ENCODE measurements at places on chromosomes 16 and 17.

DNA sequence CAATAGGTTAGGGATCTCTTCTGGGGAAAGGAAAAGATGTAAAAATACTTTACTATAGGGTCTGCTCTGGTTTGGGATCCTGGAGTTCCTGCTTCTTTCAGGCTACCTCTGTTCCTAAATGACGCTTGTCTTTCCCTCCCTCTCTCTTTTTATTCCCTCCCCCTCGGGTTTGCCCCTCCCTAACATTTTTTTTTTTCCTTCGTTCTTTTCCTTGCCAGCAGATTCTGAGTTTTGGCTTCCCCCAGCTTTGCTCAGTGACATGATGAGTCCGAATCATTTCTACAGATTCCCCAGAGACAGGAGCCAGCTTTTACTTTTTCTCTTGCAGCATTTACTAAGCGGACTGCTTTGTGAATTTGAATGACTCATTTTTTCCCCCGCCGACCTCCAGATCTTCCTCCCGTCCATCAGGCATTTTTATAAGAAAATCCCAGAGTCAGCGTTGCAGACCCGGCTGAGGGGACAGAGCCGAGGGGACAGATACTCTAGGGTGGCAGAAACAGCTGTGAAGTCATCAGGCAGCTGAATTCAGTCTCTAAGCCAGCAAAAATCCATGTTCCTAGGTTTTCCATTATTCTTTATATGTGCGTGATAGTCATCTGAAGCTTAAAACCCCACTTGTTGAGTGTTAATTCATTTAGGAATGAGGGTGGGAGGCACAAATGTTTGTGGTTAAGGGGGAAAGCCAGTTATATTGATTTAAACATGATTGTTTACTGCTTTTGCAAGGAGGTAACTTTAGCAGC is at the start of gene TMEM100:
Gene TMEM100, minus strand, starts transcription at position 123 of the 746 bp plus-strand sequence. CDS start 1,794 bp downstream, outside the sequence.
- DNase-seq, result peak; percentile 23

DNA sequence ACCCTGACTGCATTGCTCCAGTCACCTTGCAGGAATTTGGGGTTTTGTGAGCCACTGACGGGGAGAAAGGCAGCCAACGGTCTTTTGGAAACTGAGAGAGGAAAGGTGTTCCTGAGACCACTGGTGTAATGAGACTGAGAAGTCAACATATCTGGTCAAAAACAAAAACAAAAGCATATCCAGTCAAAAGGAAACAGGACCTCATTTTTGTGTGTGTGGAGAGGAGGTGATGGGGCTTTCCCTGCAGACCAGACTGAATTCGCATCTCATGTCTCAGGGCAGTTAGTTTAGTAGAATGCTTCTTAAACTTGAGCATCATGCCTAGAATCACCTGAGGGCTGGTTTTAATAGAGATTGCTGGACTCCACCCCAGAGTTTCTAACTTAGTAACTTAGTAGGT is 198.4 kb downstream of the COPRS start:
- DNase-seq, result no peak

GRCh38 chr16:23552161-23552560 is 5.0 kb downstream of the EARS2 start:
- no peak for DNase-seq

GRCh38 chr17:29862127-29862526 is 67.9 kb downstream of the SSH2 start:
- DNase-seq, result no peak

DNA sequence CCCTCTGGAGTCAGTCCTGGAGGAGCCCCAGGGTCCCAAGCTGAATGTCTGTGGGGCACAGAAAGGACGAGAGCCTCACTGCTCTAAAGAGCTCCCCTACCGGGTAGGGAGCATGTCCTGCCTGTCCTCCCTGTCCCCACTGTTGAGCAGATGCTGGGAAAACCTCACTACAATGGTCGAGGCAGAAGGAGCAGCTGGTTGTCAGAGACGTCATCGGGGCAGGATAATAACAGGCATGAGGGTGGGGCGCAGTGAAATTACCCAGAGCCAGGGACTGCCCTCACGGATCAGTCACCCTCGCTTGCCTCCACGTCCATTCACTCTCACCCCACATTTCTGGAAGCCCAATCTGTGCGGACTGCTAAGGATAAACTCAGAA is 538 bp downstream of the TM4SF5 start:
- no peak for DNase-seq

- DNase-seq, result peak; percentile 47
Observed at GRCh38 chr16:84754956-84755672, 55.3 kb downstream of the USP10 start.

GRCh38 chr16:22364241-22364640 is 10.2 kb downstream of the CDR2 start:
- DNase-seq, result no peak

- no peak for DNase-seq
Observed at GRCh38 chr16:12091569-12092543, 115.3 kb downstream of the SNX29 start.

DNA sequence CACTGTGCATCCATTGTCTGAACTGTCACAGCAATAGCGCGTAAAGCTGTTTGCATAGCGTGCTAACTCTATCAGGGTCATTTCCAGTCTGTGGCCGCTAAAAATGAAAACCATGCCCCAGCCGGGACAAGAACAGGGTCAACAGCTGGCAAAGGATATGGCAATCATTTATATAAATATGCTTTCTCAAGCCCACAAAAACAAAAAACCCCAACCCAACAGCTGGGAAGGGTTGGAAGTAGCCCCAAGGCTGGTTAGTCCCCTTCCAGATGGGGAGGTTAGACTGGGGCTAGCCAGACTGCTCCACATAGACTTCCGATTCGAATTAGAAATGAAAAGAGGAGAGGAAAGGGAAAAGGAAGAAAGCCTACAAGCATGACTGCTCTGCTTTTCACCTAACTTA is 203.3 kb upstream of the TBX2 start:
- DNase-seq, result no peak

DNA sequence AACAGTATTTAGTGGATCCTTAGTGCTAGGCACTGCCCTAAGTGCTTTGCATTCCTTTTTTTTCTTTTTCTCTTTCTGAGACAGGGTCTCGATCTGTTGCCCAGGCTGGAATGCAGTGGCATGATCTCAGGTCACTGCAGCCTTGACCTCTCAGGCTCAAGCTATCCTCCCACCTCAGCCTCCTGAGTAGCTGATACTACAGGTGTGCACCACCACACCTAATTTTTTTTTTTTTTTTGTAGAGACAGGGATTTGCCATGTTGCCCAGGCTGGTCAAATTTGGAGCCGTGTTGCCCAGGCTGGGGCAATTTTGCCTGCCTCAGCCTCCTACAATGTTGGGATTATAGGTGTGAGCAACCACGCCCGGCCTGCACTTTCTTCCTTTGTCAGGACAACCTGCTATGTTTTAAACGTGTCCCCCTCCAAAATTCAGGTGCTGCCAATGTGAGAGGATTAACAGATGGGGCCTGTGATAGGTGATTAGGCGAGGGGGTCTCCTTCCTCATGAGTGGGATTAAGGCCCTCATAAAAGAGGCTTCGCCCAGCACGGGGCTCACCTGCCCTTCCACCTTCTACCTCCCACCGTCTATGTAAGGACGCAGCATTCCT is 5.4 kb downstream of the NQO1 start:
- no peak for DNase-seq

- DNase-seq, result no peak
Observed at GRCh38 chr17:59761385-59762048, 54.1 kb downstream of the VMP1 start.

DNA sequence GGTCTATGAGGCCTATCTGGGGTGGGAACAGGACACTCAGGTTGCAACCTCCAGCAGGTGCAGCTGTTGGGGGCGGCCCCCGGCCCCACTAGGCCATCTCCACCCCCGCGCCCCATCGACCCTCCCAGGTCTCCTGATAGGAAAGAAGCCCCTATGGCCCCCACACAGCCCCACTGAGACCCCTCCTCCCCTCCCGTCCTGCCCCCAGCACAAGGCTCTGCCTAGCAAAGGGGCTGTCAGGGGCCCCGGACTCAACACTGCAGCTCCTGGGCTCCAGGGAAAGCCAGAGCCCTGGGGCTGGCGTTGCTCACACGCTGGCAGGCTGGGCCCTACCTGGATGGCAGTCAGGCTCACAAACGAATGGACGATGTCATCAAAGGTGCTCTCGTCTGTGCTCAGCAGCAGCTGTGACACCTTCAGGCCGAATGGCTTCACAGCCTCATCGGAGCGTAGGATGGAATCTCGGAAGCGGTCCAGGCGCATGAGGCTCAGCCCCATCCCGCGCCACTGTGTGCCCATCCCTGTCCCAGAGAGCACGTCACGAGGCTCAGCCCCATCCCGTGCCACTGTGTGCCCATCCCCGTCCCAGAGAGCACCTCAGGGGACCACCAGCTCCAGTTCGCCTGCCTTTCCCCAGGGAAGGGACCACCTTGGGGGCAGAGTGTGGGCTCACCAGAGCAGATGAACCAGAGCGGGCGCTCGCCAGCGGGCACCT is 7.3 kb downstream of the FASN start:
- DNase-seq, result no peak

- peak; percentile 81 for DNase-seq
Observed at GRCh38 chr17:49995055-49995738, at the start of gene DLX3. Gene DLX3, minus strand, starts transcription at chr17:49995224. Its CDS starts 226 bp downstream, at chr17:49994998.

DNA sequence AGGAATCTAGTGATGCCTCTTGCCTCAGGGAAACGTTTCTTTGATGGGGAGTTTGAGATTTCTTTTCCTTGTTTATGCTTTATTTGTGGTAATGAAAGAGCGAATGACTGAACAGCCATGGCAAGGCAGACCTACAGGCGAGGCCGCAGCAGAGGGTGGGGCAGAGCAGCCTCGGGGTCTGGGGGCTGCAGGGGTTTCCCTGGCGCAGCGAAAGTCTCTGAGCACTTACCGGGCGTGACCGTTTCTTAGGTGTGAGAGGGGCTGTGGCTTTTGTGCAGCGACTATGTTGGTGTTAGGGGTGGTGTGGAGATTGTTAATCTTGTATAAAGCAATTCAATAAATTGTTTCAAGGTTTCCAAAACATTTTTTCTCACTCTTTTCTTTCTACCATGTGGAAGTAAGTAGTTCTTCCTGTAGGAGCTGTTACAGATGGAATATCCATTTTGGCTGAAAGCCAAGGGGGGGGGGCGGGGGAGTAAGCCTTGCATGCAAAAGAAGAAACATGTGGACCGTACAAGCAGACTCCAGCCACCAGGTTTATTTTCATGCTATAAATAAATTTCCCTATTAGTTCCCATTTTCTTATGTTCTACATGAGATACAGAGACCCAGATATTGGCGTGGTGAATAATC is 34.8 kb downstream of the UBN1 start:
- no peak for DNase-seq

GRCh38 chr17:65936013-65936412 is 255.9 kb downstream of the CEP112 start:
- DNase-seq, result no peak

- no peak for DNase-seq
Observed at GRCh38 chr16:6726621-6727020, 606.0 kb upstream of the RBFOX1 start.

GRCh38 chr16:57640185-57640584 is 11.8 kb downstream of the ADGRG1 start:
- DNase-seq, result no peak

GRCh38 chr16:53998024-53998810 is 288.4 kb downstream of the IRX3 start:
- no peak for DNase-seq

GRCh38 chr16:9647981-9648701 is 534.1 kb downstream of the GRIN2A start:
- peak; percentile 20 for DNase-seq

GRCh38 chr16:50247123-50247905 is 19.0 kb upstream of the ADCY7 start:
- DNase-seq, result no peak

DNA sequence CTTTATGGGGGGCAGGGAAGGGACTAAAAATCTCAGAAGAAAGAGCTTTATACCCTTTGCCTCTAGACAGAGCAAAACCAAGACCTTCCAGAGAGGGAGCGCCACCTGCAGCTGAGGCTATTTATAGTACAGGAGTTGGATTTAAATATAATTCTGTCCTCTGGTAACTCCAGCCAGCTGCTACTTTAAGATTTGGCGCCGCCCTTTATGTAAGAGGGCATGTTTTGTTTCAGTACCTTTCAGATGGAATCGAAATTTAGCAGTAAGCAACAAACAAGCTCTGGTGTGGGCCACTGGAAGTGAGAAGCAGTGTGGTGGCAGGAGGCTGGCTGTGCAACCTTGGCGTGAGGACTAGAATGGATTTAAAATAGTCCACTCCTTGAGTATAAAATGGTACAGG is 5.2 kb upstream of the GUCY2D start:
- peak; percentile 50 for DNase-seq

DNA sequence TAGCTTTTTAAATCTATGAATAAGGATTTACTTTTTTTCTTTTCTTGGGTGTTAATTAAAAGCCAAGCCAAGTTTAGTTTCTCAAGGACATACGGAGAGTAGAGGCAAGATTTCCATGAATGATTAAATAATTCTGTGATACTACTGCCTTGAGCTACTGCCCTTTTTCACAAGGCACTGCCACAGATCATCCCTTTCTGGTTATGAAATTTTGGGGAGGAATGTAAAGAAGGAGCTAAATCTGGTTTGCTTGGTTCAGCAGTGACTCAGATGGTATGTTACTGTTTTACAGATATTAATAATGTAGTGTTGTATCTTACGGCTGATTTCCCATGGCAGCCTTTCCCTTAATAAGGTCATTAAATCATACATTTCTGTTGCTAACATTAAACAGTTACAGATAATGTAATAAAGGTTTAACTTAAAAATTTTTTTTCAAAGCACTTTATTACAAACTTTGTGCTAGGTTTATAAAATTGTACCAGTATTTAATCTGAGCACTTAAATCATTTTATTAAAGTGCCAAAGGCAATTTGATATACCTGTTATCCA is 2.6 kb downstream of the WSB1 start:
- DNase-seq, result no peak

GRCh38 chr16:29940656-29941055 is 14.6 kb upstream of the KCTD13 start:
- no peak for DNase-seq

DNA sequence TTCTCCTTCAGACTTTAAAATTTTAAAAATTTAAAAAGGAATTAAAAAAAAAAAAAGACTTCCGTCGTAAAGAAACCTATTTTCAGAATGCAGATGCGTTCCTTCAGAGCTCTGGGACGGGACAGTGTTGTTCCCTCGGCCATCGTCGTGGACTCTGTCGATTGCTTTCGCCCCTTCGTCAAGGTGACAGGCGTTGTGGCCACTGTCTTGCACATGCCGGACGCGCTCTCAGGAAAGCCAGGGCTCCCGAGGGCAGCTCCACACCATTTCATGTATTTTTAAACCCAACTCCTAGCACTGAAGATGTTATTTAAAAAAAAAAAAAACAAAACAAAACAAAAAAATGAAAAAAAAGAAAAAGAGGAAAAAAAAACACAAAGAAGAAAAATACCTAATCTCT is 22.3 kb downstream of the TMC6 start:
- DNase-seq, result no peak

DNA sequence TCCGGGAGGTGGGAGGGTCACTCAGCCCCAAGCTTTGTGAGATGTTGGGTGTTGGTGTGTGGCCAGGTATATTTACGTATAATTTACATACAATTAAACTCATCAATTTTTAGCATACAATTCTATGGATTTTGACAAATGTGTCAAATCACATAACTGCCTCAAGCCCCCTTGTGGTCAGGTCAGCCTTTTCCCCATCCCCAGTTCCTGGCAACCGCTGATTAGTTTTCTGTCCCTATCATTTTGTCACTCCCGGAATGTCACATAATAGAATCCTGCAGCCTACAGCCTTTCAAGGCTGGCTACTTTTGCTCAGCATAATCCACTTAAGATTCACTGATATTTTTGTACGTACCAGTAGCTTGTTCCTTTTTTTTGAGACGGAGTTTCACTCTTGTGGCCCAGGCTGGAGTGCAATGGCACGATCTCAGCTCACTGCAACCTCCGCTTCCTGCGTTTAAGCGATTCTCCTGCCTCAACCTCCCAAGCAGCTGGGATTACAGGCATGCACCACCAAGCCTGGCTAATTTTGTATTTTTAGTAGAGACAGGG is 19.3 kb upstream of the RAI1 start:
- no peak for DNase-seq

- DNase-seq, result no peak
Observed at GRCh38 chr16:69712277-69712676, 14.1 kb downstream of the NQO1 start.
